ENCODE measurements at places on chromosomes 4 and X.

DNA sequence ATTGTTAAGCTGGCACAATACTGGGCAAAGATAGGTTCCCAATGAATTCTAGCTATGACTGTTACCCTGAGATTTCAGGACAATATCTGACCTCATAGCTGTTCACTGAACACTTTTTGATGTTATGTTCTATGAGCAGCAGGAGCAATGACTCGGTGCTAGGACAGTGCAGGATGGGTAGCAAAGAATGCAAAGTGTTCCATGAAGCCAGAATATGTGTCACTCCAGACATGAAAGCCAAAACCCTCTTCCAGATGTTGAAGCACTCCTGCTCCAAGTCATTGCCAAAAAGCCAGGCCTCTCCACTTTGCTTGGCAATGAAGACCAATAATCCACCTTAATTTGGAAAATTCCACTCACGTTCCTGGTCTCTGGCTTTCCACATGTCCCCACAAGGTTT lies 300.9 kb upstream of the CPEB2 start:
- DNase-seq: no peak

DNA sequence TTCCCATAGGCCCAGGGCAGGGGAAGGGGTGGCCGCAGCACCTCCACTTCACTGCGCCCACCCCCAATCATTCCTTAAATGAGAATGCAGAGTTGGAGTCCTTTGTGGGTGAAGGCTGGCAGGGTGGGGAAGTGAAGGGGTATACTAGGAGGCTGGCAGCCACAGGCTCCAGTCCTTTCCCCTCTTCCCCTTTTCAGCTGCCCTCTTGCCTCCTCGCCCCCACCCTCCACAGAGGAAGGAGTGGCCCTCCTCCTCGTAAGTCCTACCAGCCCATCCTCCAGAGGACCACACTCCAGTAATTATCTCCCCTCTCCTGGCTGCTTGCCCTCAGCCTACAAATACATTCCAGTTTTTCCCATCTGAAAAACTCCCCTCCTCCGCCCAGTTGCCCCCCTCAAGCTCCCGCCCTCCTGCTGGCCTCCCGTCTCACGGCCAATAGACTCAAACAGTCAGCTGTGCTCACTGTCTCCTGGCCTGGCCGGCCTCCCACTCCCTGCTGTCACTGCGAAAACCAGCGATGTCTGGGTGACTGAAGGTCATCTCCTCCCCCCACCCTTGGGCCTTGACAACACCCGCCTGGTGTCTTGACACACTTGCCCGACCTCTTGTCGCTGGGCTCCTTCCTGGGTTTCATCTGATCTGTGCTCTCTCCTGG lies 38.8 kb downstream of the EFNB1 start:
- no peak for DNase-seq

DNA sequence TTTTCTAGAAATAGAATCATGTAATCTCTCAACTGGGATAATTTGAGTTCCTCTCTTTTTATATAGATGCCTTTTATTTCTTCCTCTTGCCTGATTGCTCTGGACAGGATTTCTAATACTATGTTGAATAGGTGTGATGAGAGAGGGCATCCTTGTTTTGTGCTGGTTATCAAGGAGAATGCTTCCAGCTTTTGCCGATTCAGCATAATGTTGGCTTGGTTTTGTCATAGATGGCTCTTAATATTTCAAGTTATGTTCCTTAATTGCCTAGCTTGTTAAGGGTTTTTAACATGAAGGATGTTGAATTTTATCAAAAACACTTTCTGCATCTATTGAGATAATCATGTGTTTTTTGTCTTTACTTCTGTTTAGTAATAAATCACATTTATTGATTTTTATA lies 58.7 kb downstream of the TMEM47 start:
- no peak for DNase-seq

GRCh38 chr4:143616771-143617170 lies 83.7 kb downstream of the FREM3 start:
- DNase-seq: no peak

DNA sequence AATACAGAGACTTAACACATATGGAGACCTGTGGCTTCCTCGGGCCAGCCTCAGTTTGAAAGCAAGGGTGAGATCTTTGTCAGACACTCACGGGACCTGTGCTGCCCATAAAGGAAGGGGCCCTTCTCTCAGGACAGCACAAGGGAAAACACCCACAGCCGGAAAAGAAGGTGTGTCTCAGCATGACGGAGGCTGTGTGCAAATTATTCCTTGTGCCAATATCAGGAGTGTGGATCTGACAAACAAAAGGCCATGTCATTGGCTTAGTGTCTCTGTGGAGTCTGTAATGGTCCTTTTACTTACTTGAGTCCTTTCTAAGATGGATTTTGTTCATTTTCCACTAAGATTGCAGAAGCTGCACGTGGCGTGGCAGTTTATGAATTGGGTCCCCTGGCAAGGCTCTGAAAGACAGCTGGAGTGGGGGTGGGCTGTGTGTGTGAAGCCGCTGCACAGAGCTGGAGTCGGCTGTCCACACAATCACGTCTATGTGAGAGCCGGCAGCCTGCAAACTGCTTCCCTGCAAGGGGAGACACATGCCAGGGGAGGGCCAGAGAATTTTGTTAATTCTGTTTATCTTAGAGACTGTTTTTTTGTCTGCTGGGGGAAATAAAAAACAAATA lies 1.9 kb downstream of the ENPP6 start:
- DNase-seq: no peak

GRCh38 chr4:15110120-15110571 lies 107.9 kb downstream of the CPEB2 start:
- no peak for DNase-seq

GRCh38 chr4:182177166-182177565 lies 66.0 kb upstream of the TENM3 start:
- DNase-seq: no peak

DNA sequence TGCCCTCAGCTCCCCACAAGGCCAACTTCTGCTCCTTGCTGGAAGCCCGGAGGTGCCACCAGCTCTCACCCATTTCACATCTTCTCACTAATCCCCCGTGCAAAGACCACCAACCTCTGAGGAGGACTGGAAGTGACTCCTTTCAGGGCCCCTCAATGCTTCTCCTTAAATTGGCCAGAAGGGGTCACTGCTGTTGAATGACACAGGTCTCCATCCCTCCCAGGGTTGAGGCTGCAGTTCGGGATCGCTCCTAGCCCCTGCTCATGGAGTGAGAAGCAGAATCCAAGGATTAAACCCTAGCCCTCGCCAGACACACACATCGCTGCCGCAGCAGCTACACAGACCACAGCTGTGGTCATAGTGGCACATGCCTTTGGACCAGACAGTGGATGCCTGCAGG lies 279.5 kb upstream of the TAPT1 start:
- DNase-seq: no peak

DNA sequence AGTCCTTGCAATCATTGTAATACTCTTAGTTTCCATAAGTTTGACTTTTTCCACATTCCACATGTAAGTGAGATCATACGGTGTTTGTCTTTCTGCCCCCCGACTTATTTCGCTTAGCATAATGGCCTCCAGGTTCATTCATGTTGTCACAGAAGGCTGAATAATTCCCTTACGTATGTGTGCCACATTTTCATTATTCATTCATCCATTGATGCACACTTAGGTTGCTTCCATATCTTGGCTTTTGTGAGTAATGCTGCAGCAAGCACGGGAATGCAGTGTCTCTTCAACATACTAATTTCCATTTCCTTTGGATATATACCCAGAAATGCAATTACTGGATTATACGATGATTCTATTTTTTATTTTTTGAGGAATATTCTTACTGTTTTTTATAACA lies 22.0 kb upstream of the VEGFC start:
- no peak for DNase-seq

DNA sequence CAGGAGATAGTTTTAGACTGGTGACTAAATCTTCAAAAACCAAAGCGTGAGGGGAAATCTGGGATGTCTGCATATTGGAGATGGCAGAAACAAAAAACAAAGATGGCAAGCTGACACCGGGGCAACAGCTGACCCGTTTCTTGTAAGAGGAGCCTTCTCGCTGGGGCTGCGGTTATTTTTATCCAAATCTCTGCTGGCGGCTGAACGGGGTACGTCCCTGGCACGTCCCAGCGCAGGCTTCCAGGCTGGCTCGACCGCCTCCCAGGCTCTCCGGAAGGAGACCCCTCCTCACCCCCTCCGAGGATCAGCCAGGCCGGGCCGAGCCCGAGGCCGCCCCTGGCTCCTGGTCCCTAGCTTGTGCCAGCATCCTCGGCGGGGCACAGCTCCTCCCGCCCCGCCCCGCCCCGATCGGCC lies 403 bp downstream of the SGCB start:
- DNase-seq: peak; percentile 49

DNA sequence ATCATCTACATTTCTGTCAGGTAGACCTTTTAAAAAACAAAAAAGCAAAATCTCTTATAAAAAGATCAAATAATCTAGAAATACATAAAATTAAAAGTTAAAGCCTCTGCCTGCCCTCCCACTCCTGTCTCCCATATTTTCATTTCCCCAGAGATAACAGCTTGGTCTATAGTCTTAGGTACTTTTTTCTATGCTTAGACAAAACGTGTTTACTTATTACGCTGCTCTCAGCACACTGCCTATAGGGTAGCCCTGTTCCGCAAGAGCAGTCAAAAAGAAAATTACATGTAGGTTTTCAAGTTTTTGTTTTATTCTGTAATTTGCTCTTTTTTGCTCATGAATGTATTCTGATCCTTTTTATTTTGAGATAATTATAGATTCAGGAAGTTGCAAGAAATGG lies 73.3 kb downstream of the TAF1 start:
- no peak for DNase-seq

- no peak for DNase-seq
Measured at GRCh38 chr4:107213880-107214279, 177.8 kb upstream of the DKK2 start.

DNA sequence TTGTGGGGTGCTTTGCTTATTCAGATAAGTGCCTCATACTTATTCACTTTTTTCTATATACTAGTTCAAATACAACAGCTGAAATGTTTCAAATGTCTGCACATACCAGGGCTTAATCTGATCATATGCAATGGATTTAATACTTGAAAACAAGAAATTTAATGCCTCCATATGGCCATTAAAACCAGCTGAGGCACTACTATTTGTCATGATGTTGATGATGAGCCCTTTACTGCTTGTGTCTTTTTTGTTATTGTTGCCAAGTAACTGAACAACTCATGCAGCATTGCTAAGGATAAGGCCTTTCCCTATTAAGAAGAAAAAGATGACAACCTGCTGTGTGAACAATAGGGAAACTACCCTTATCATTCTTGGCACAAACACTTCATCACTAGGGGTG lies 52.5 kb downstream of the MAGEB10 start:
- no peak for DNase-seq

DNA sequence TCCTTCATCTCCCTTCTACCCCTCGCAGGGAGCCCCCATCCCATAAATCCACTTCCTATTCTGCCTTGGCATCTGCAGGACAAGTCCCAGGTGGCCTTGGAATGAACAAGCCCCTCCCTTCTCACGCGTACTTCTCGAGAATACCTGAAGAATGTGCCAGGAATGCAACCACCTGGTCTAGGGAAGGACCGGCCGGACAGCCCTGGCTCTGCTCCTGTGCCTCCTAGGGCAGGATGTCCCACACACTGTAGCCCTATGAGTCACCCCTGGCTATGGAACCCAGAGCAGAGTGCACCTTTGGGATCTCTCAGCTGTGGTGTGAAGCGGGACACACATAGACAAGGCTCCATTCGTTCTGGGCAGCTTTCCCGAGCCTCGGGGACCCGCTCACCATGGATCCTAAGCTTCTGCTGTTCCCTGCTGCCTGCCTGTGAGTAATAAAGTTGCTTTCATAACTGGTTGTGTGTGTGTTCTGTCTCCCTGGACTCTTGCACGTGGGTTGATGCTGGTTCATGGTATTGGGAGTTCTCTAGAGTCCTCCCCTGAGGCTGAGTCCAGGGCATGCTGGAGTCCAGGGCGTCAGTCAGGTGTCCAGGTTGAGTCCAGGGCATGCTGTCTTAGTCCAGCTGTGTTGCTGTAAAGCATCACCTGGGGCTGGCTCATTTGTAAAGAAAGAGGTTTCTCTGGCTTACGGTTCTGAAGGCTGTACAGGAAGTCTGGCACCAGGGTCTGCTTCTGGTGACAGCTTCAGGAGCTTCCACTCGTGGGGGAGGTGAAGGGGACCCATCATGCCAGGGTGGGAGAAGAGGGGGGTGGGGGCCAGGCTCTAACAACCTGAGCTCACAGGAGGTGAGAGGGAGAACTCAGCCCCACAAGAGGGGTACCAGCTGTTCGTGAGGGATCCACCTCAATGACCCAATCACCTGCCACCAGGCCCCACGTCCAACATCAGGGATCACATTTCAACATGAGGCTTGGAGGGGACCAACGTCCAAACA lies 7.4 kb upstream of the PDE6B start:
- DNase-seq: no peak

DNA sequence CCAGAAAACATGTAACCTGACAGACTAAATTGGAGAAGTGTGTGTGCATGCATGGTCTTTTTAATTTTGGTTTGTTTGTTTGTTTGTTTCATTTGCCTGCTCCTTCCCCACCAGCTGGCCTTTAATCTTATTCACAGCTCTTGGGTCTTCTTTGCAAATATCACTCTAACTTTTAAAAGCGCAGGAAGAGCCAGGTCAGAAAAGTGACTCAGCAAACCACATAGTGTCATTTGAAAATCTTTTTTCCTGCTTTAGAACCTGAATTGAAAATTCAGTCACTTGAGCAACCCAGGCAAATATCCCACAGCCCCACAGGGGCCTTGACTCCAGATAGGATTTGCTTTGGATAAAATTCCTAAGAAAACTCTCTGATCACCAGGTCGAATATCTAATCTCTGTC lies 4.6 kb downstream of the TMEM255A start:
- DNase-seq: no peak

GRCh38 chr4:82268050-82268825 lies 105.6 kb downstream of the HNRNPD start:
- DNase-seq: peak; percentile 61

GRCh38 chr4:139736274-139736660 lies 70.6 kb downstream of the MGST2 start:
- no peak for DNase-seq

DNA sequence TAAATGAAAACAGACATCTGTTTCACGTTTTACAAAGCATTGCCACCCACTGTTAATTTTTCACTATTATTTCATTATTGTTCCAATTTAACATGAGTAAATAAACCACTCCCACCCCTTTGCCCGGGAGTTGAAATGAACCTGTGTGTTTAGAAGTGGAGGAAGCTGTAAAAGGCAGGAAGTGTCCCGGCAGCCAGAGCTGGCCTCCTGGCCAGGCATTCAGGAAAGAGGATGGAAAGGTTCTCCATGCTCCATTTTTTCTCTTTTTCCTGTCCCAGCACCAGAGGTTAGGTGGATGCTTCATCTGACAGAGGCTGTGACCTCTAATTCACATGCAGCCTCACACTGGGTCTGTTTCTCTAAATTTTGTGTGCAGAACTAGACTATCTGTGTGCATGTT lies 55.5 kb upstream of the LNX1 start:
- DNase-seq: no peak

DNA sequence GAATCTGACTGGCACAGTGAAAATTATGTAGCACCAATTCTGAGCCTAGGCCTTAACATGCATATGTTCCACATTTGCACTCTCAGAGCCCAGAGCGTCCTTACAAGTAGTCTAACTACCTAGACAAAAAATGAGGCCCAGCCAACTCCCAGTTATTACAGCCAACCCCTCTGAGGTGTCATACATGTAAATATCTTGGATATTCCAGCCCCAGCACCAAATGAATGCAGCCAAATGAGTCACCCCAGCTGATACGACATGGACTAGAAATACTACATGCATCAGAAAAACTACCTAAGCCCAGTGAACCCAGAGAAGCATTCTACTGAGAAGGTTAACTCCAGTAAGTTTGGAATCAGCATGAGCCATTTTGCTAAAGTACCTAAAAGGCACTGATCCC lies 145.1 kb downstream of the STPG2 start:
- DNase-seq: no peak

Measured in ureter (tissue), 1 donor.